ENCODE measurements at places on chromosomes 2 and 18.

DNA sequence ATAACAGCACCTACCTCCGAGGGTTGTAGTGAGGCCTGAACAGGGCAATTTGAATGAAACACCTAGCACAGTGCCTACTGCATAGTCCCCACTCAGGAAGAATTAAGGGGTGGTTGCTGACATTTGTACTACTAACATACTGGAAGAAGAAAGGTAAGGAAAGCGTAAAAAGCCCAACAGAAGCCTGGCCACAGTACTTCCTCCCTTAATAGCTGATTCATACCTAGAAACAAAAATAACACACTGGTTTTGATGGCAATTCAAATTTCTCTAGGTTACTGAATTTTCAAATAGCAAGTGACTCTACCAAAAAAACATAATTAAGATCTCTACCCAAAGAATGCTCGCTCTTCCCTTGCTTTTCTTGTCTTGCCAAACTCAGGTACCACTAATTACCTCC lies 16.2 kb downstream of the SUCLG1 start:
- DNase-seq: no peak

GRCh38 chr18:24187689-24188088 lies 48.8 kb downstream of the CABYR start:
- no peak for DNase-seq

DNA sequence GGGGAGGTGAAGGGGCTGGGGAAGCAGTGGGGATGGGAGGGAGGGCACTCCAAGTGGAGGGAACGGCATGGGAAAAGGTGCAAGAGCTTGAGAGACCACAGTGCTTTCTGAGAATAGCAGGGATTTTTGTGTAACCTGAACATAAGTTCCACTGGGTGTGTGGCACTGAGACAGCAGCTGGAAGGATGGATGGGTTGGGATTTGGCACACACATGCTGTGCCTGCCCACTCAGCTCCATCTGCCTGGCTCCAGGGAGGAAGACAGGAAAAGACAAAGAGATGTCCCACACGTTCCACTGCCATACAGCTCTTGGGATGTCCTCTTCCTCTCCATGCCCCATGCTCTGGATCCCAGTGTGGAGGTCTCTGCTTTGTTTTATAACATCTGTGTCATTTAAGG lies 114.1 kb upstream of the TEX51 start:
- DNase-seq: no peak

DNA sequence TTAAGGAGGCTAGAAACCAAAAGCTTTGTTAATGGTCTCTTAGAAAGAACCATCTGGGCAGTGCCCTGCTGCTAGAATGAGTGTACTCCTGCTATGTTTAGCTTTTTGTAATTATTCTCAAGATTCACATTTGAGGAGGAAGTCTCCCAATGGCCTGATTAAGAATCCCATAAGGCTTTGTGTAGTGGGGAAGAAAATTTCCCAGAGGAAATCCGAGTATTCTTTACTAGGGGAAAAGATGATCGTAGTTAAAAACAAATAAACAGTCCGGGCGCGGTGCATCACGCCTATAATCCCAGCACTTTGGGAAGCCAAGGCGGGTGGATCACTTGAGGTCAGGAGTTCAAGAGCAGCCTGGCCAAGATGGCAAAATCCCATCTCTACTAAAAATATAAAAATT lies 117.9 kb downstream of the PTRHD1 start:
- no peak for DNase-seq

- no peak for DNase-seq
Measured at GRCh38 chr2:191298306-191298705, 53.1 kb downstream of the MYO1B start.

- no peak for DNase-seq
Measured at GRCh38 chr2:150640039-150640438, 152.6 kb upstream of the RND3 start.

- DNase-seq: peak; percentile 45
Measured at GRCh38 chr2:102417946-102418345, 5.0 kb upstream of the IL18RAP start.

GRCh38 chr2:101234169-101234938 lies 18.3 kb upstream of the CNOT11 start:
- no peak for DNase-seq

- DNase-seq: no peak
Measured at GRCh38 chr2:105643405-105644173, 101.1 kb upstream of the NCK2 start.

DNA sequence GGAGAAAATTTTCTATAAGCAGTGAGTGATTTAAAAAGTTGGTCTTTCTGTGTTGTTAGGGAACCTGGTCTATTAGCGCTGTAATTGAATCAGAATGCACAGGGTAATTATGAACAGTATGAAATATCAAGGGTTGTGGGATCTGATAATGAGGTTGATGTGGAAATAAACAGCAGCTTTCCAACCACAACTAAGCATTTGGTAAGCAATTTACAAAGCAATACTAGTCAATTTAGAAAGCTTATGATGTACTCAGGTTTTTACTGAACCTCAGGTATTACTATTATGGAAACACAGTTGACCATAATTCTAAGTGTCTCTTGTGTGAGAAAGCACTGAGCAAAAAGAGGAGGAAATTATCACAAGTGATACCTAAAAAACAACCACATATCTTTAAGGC lies 11.0 kb upstream of the SMCHD1 start:
- peak; percentile 35 for DNase-seq

- no peak for DNase-seq
Measured at GRCh38 chr2:28869494-28870145, 489 bp downstream of the TRMT61B start.

Measured in CD4-positive, alpha-beta T cell treated with Interleukin-2 at 100 ng/mL for 4 hours (primary cell).